ENCODE measurements at places on chromosomes 7 and 10. TPM values are rescaled to one million over a fixed set of nuclear protein-coding genes. Genes with fewer than 3 reads are reported as not detected.

The FHIP2A gene
- total RNA-seq = 19.5 TPM

The PLAC9 gene
- total RNA-seq = 25.5 TPM

The TWIST1 gene
- total RNA-seq = 6.2 TPM

The PRF1 gene
- 1.4 TPM for total RNA-seq

The TMEM139 gene
- total RNA-seq = 12.3 TPM

DNA sequence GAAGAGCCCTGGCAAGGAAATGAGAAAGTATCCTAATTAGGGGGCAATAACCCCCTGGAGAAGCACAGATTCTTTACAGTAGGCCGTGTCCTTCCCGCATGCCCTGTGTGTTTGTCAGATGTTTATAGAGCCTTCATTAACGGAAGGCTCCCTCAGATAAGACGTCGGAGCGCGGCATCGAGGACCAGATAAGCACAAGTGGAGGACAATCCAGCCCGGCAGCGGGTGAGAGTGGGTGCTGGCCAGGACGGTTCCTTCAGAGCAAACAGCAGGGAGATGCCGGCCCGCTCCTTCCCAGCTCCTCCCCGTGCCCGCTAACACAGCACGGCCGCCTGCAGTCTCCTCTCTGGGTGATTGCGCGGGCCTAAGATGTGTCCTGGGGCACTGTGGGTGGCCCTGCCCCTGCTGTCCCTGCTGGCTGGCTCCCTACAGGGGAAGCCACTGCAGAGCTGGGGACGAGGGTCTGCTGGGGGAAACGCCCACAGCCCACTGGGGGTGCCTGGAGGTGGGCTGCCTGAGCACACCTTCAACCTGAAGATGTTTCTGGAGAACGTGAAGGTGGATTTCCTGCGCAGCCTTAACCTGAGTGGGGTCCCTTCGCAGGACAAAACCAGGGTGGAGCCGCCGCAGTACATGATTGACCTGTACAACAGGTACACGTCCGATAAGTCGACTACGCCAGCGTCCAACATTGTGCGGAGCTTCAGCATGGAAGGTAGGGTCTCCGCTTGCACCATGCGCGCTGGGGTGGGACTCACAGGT, at the start of gene GDF2:
Gene GDF2, plus strand, starts transcription at position 155 of the 762 bp plus-strand sequence. Its CDS starts 215 bp downstream, at position 370.
- H3K27ac ChIP-seq = no peak within 1 kb of the TSS
- no peaks in the 10 kb centered on the region for H3K36me3 ChIP-seq
- H3K4me3 ChIP-seq = no peak within 1 kb of the TSS
- no peaks in the 10 kb centered on the region for H3K27me3 ChIP-seq
- DNase-seq = no peak
- H3K4me1 ChIP-seq = no peaks in the 10 kb centered on the region

DNA sequence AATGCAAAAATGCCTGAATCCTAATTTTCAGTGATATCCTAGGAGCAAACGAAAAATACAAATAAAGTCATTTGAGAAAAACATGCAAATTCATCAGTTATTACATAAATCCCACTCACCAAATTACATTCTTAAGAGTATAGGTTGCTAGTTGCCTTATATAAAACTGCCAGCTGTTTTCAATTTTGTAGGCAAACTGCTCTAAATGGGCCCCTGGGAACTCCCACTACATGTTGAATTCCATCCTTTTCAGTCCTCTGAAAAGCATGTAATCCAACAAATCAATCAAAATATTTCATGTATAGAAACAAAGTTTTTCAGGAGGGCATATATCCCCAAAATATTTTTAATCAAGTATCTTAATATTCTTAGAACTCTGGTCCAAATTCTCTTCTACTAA, 2.1 kb upstream of the JMJD1C start:
- no peaks in the 10 kb centered on the region for H3K4me1 ChIP-seq
- no peak overlapping the region for H3K4me3 ChIP-seq
- H3K27me3 ChIP-seq = no peaks in the 10 kb centered on the region
- H3K27ac ChIP-seq = no peak overlapping the region

DNA sequence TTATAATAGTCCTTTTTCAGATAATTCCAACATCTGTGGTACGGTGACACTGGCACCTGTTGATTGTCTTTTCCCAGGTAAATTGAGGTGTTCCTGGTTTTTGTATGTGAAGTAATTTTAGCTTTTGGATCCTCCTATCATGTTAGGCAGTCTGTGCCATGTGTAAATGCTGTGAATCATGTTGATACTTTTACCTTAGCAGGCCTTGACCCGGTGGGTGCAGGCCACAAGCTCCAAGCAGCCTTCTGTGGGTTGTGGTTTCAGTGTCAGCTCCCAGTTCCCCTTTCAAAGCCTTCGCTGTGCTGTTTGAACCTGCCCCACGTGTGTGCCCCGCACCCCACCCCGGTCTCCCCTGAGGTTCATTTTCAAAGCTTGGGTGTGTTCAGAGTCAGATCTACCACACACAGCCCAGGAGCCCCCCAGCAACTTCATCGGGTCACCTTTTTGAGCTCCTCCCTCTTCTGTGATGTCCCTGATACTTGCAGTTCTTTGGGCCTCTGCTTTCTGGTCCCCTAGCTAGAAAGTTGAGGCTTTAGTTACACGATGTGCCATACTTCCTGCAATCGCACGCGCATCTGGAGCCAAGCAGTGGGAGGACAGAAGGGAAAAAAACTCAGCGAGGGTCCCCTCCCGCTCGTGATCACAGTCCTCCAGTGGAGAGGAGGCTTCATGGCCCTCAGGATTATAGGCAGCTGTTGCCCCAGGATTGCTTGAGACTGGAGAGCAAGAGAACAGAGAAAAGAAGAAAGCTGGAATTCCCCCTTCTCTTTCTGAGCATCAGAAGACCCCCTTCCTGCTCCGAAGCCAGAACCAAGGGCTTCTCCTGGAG, 8.7 kb upstream of the BHLHA15 start:
- no peak overlapping the region for H3K4me3 ChIP-seq
- no peaks in the 10 kb centered on the region for H3K27me3 ChIP-seq
- H3K4me1 ChIP-seq = no peaks in the 10 kb centered on the region
- no peak overlapping the region for H3K27ac ChIP-seq

GRCh38 chr7:128192497-128193142, 48.5 kb upstream of the LEP start:
- no peaks in the 10 kb centered on the region for H3K36me3 ChIP-seq

DNA sequence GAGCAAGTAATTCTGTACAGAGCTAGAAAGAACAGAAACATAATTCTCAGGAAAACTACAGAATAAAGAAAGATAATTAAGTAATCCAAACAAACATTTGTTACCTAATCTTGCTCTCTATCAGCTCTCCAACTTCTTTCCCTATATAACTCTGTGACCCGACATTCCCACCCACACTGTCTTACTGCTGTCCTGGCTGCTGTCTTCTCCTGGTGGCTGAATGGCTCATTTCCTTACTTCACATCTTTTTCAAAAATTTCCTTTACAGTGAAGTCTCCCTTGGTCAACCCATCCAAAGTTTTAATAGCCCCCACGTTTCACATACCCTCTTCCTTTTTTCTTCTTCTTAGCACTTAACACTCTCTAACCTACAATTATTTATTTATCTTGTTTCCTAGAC, 64.0 kb downstream of the HYCC1 start:
- no peak overlapping the region for H3K4me3 ChIP-seq
- H3K36me3 ChIP-seq = peaks cover 7% of the 10 kb centered on the region
- no peak for DNase-seq
- H3K27me3 ChIP-seq = no peaks in the 10 kb centered on the region
- no peaks in the 10 kb centered on the region for H3K4me1 ChIP-seq

GRCh38 chr7:151024435-151025056, at the start of gene ATG9B:
ATG9B (minus strand) TSS chr7:151024494; CDS start chr7:151024423, 71 bp downstream.
- H3K4me1 ChIP-seq = no peaks in the 10 kb centered on the region
- DNase-seq = no peak
- no peak within 1 kb of the TSS for H3K27ac ChIP-seq
- H3K36me3 ChIP-seq = no peaks in the 10 kb centered on the region
- H3K4me3 ChIP-seq = no peak within 1 kb of the TSS

- peak overlapping the region; percentile 63 for H3K27ac ChIP-seq
- no peaks in the 10 kb centered on the region for H3K27me3 ChIP-seq
- DNase-seq = no peak
- no peaks in the 10 kb centered on the region for H3K4me1 ChIP-seq
Observed at GRCh38 chr10:124626759-124627380, 117.3 kb downstream of the FAM53B start.

DNA sequence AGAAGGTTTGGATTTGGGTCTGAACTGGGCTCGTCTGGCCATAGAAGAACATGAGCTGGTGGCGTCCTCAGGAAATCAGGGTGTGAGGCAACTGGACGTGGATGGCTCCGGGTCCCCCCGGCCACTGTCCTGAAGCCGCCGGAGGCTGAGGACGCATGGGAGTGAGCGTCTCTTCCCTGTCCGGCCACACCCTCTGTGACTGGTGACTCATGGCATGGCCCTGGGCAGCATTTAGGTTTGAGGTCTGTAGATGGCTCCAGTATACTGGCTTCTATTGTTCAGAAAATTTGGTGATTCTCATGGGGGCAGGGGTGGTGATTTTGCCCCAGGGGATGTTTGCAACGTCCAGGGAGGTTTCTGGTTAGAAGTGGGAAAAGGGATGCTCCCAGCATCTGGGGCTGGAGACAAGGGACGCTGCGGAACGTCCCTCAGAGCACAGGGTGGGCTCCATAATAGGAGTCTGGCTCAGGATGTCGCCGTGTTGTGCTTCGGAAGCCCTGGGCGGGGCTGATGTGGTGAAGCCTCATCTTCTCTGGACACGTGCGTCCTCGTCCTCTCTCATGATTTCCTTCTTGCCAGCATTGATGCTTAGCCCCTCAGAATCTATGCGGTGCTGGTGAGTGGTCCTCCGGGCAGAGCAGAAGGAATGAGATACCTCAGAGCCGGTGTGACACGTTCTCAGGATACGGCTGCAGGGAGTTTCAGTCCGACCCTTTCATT, 49.9 kb downstream of the PITRM1 start:
- H3K36me3 ChIP-seq = peaks cover 41% of the 10 kb centered on the region
- no peaks in the 10 kb centered on the region for H3K27me3 ChIP-seq
- no peak for DNase-seq
- H3K27ac ChIP-seq = no peak overlapping the region
